ENCODE measurements at places on chromosomes 2 and 18.

GRCh38 chr2:231047274-231047922 is 9.3 kb upstream of the PSMD1 start:
- no peak for DNase-seq

GRCh38 chr2:111995148-111995547 is 59.9 kb upstream of the TMEM87B start:
- no peak for DNase-seq

- DNase-seq = no peak
Measured at GRCh38 chr2:112164876-112165275, 26.7 kb downstream of the FBLN7 start.

DNA sequence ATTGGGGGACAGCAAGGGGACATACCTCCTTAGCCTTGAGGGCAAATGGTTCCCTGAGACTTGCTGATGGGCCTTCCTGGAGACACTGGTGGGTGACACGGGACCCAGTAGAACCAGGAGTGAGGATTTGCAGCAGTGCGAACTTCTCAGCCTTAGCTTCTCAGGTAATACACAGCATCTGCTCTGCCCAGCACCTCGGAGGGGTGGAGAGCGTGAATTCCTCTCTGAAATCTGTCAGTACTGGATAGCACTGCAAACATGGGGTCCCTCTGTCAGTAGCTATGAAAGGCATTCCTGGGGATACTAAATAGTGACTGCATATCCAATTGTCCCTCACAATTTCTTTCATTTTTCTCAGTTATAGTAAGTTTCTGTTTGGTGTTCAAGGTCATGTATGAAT is 151.7 kb downstream of the GBX2 start:
- no peak for DNase-seq

- peak; percentile 34 for DNase-seq
Measured at GRCh38 chr2:10471046-10471571, 23.0 kb upstream of the ODC1 start.

GRCh38 chr18:57649556-57650500 is 28.2 kb upstream of the NARS1 start:
- DNase-seq = no peak

DNA sequence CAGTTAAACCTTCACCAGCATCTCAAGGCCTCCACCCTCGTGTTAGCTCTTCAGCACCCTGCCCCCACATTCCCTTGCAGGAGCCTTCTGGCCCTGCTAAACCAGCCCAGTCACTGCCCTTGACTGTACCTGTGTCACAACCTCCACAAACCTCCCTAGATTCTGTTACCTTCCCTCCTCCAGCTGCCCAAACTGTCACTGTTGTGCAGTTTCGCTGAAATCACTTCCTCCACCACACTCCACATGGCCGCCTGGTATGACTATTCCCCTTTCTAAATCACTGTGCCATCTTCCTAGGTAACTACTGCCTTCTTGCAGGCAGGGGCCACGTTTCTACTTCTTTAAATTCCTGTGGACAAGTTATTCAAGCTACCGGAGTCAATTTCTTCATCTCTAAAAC is 160.2 kb downstream of the GALNT14 start:
- DNase-seq = no peak

GRCh38 chr2:127504552-127505430 is 21.5 kb downstream of the IWS1 start:
- DNase-seq = no peak

GRCh38 chr18:61575419-61575818 is 242.2 kb downstream of the CDH20 start:
- no peak for DNase-seq

- no peak for DNase-seq
Measured at GRCh38 chr2:98580656-98581284, 27.5 kb downstream of the COA5 start.

DNA sequence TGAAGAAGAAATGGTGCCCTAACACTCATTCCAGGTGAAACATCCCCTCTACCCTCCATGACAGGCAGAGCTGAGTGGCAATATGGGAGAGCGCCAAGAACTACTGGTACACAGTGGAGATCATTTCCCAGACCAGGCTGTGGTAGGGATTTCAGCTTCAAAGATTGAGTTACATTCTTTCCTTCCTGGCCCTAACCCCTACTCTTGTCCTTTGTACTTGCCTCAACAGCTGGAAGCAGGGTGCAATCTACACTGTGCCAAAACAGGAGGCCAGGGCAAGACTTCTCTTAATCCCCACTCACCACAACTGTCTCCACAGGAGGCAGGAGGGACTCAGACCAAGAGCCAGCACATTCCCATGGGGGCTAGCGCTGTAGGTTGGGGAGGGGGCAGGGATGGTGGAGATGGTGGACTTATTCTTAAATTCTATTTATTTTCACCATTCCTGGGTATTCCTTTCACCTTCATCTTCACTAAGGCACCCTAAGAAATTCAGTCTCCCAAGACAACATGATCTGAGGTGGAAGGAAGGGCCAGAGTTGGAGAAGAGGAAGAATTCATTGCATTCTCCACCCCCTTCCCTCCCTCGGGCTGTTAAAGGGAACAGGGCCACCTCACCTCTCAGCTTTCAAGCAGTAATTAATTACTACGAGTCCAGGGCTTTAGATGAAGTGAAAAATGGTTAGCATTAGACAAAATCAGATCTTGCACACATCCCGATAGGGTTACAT is 65.9 kb downstream of the AAK1 start:
- DNase-seq = no peak

GRCh38 chr2:65240657-65241056 is 13.0 kb downstream of the ACTR2 start:
- no peak for DNase-seq

DNA sequence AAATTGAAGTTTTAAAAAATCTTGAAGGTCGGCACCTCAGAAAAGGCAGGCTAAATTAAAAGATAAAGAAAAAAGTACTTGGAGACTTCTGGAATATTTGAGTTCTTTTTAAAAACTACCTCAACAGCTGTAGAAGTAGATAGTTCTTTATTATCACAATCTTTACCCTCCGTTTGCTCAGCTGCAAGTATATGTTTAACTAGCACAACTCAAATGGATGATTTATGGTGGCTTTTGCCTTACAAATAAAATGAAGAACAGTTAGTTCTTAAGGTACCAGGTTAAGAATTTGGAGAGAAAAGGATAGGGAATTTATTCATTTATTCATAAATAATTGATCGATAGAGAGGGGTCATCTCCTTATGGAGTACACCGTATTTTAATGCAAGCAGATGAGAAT is 237.6 kb upstream of the FOSL2 start:
- no peak for DNase-seq

GRCh38 chr18:28112056-28112470 is 64.9 kb downstream of the CDH2 start:
- DNase-seq = no peak

DNA sequence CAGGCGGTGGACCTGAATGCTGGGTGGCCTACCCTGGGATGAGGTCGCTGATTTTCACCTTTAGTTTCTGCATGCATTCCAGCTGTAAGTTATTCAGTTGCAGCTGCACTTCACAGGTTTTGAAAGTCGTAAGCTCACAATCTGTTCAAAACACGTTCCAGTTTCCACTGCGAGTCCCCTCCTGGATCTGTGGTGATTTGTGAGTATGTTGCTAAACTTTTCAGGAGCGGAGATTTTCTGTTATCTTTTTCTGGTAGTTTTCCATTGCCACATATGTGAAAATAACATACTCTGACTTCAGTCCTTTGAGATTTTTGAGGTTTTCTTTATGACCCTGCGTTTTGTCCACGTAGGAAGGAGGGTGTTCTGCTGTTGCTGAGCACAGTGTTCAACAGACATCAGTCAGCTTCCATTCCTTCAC is 102.1 kb downstream of the SNTG2 start:
- no peak for DNase-seq

DNA sequence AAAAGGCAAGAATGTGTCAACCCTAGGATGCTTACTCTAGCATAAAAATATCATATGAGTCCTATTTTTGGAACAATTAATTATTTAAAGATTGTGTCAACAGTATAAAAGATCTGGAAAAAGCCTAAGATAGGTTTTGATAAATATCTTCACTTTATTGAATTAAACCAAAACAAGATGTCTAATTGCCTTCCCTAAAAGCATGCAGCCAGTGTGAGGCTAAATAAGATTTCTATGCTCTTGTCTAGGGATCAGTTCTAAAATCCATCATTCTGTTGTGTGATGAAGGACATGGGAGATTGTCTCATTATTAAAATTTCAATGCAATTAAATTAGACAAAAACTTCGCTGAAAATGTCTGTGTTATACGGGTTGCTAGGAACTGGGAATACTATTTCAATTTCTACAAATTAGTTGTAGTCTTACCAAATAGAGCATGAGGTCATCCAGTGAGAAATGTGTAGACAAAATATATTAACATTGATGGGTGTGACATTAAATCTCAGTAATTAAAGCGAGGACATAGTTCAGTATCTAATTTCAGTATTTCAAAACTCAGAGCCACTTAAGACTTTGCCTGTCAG is 535.6 kb upstream of the FSIP2 start:
- no peak for DNase-seq

DNA sequence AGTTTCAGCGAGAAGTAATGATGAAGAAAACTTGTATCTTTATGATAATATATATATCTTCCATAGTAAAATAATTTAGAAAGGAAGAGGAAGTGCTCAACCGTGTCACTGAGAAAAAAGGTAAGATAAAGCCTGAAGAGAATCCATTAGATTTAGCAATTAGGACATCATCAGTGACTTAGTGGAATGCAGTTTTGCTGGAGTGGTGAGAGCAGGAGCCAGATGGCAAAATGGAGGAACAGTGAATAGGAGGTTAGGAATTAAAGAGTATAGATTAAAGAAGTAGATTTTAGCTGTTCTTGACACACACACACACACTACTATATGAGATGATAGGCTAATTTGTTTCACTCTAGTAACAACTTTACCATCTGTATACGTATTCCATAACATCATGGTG is 157.1 kb upstream of the EPC2 start:
- DNase-seq = no peak

DNA sequence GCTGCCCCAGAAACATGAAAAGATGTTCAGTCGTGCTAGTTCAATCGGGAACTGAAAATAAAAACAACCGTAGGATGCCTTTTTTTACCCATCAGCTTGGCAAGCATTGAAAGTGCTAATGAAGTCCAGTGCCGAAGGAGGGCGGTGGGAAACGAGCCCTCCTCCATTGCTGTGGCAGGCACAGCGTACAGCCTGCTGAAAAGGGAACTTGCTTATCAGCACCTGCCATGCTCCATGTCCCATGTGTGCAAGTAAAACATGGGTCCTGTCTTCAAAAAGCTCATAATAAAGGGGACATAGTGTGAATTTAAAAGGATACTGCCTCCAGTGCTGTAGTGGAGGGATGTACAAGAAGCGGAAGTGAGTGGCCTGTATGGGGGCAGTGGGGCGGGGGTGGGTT is 82.4 kb downstream of the ARMC9 start:
- DNase-seq = no peak

- no peak for DNase-seq
Measured at GRCh38 chr2:159074605-159075004, 106.2 kb downstream of the TANC1 start.

GRCh38 chr2:205259121-205259520 is 423.2 kb upstream of the NRP2 start:
- no peak for DNase-seq

GRCh38 chr2:223598994-223599639 is 3.0 kb downstream of the SCG2 start:
- no peak for DNase-seq

GRCh38 chr2:226122041-226122440 is 677.6 kb downstream of the IRS1 start:
- no peak for DNase-seq

- no peak for DNase-seq
Measured at GRCh38 chr2:116842164-116842563, 972.3 kb upstream of the DDX18 start.

GRCh38 chr2:195477248-195477995 is 179.6 kb upstream of the SLC39A10 start:
- no peak for DNase-seq

DNA sequence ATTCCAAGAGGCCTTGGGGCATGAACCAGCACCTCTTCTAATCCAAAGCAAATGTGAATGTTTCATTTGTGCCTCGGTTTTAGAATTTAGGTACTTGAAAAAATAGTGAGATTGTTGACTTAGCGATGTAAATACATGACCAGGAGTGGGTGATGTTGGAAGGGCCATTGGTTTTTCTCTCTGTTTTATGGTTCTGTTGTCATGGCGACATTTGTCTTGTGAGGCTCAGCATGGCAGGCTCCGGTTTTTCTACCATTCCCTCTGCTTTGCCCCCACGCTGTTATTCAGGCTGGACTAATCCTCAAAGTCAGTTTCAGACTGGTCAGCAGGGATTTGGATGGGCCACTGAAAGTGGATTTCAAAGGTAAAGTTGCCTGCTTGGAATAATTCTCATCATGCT is 255.4 kb downstream of the ALPK2 start:
- no peak for DNase-seq

DNA sequence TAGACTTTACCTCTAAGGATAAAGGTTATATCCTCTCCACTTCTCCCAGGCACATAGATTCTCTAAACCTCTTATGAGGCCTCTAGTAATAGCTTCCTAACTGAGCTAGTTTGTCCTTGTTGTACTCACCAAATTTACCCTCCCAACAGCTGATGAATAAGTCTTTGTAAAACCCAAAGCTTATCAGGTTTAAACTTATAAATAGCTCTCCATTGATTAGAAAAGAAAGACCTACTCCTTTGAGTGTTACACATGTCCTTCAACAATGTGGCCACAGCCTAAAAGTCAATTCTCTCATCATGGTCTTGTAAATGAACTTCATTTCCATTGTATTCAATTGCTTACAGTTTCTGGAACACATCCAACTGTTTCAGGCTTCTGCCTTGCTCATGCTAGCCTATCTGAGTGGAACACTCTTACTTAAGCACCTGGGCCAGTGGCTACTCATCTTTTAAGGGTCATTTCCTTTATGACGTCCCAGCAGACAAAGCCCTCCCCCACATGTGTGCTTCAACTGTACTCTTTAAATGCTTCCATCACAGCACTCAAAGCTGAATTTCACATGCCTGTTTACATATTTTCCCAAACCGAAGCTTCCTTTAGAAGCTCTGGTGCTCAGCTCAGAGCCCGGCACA is 131.6 kb downstream of the CDH2 start:
- peak; percentile 93 for DNase-seq

GRCh38 chr2:20626698-20627513 is 24.0 kb downstream of the HS1BP3 start:
- no peak for DNase-seq

DNA sequence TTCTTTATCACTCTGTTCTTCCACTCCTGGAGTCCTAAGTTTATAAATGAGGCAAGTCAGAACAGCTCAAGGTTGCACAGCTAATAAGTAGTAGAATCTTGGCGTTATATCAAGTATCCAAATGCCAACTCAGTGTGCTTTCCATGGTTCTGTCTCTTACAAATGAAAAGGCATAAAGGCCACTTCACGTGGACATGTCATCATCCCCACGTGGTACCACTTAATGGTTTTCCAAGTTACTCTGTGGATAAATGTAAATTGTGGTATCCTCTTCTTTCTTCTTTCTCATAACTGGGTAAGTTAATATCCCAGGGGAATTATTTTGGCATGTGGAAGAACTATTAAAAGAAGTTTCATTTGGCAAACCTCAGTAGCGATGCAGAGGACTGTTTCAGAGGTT is 131.5 kb upstream of the L3MBTL4 start:
- DNase-seq = no peak

- DNase-seq = no peak
Measured at GRCh38 chr2:120822933-120823332, 87.3 kb downstream of the GLI2 start.

Data from HAP-1 (cell line).